AML-193 (cell line): ENCODE measurements at places on chromosomes 11 and 22.

GRCh38 chr11:70247710-70248072, 22.8 kb upstream of the PPFIA1 start:
- no peak for DNase-seq

- DNase-seq = no peak
Measured at GRCh38 chr22:30423301-30423958, 2.1 kb upstream of the MTFP1 start.

GRCh38 chr11:71335371-71335770, 83.0 kb upstream of the SHANK2 start:
- DNase-seq = no peak

DNA sequence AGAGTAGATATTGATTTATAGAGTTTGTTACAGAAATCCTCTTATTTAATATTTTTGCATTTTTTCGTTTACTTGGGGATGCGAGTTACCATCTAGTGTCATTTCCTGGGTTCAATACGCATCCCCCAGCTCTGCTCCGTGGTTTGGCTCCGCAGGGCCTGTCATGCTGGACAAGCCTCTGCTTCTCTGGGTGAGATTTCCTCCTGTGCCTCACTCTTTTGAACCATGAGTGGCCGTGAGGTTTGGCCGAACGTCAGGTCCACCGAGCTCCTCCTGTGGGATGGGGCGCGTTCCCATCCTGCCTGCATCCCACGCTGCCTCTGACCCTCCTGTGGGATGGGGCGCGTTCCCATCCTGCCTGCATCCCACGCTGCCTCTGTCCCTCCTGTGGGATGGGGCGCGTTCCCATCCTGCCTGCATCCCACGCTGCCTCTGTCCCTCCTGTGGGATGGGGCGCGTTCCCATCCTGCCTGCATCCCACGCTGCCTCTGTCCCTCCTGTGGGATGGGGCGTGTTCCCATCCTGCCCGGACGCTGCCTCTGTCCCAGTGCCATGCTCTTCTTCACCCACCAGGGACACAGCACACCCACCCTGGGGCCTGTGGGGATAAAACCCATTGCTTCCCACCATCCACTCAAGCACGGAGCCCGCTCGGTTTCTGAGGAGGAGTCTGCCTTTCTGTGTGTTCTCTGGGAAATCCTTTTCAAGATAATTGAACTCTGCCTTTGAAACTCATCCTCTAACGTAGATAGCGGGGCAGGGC, 506.8 kb downstream of the BRD1 start:
- no peak for DNase-seq

- DNase-seq = no peak
Measured at GRCh38 chr11:120184946-120185705, 25.7 kb upstream of the OAF start.

- no peak for DNase-seq
Measured at GRCh38 chr11:22640862-22641261, 15.2 kb upstream of the FANCF start.

DNA sequence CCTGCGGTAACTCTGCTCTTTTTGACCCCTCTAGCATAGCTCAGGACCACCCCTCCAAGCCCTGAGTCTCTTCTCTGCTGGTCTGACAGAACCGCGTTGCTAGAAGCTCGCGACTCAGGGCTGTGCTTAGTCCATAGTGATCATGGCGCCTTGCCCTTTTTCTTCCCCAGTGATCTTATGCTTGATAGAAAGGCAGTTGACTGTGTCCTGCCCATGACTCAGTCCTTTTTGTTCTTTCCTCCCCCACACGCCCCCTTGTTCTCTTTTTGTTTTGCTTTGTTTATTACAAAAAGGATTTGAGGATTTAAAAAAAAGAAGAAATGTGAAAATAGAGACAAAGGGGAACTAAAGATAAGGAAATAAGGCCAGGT, 17.5 kb downstream of the IL17RA start:
- no peak for DNase-seq

GRCh38 chr11:71240865-71241691, 11.3 kb downstream of the SHANK2 start:
- DNase-seq = no peak

DNA sequence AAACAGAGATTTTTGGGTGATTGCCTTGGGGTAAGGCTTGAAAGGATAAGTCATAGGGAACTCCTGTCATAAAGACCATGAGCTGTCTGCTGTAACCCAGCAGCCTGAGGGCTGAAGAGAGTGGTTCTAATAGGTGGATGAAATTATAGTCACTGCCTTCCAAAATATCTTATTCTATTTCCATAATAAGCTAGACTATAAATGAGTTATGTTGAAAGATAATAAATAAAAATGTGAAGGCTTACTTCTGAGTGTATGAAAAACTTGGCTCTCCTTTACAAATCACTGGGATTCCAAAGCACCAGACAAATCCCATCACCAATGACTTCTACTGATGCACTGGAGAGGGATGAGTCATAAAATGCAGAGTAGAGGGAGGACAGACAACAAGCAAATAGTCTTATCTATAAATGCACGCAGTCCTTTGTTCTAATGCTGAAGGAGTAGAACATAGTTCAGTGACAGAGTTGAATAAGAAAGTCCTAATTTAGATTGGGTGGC, 775.0 kb upstream of the LRRC4C start:
- no peak for DNase-seq

GRCh38 chr11:118198370-118198769, 21.9 kb upstream of the SCN2B start:
- DNase-seq = peak; percentile 47

- DNase-seq = no peak
Measured at GRCh38 chr22:20093418-20094196, 13.6 kb downstream of the DGCR8 start.

DNA sequence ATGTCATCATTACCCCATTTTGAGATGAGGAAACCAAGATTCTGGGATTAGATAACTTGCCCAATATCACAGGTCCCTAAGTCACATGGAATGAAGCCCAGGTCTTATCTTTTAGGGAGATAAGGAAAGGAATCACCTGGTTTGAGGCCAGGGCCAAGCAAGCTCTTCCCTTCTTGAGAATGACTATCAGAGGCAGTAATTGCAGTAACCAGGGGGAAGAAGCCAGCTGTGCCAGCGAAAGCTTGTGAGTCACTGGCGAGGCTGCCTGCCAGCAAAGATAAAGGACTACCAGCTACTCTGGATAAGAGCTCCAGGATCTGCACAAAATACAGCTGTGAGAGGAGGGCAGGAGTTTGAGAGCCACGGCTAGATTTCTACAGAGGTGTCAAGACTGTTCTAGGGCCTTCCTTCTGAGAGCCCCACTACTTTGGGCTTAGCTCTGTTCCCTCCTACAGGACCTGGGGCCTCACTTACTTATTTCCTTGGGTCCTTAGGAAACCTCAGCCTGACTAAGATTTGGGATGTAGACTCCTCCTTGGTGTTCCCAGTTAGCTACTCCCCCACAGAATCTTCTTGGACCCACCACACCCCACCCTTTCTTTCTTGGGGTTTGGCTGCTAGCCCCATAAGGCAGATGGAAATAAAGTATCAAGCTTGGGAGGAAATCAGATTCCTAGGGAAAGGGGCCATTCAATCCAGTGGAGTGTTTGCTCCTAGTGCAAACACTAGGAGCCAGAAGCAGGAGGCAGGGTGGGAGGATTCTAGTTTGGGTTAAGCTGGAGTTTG, 9.7 kb upstream of the CCKBR start:
- no peak for DNase-seq

- DNase-seq = no peak
Measured at GRCh38 chr11:73249304-73249703, 22.8 kb upstream of the P2RY6 start.

DNA sequence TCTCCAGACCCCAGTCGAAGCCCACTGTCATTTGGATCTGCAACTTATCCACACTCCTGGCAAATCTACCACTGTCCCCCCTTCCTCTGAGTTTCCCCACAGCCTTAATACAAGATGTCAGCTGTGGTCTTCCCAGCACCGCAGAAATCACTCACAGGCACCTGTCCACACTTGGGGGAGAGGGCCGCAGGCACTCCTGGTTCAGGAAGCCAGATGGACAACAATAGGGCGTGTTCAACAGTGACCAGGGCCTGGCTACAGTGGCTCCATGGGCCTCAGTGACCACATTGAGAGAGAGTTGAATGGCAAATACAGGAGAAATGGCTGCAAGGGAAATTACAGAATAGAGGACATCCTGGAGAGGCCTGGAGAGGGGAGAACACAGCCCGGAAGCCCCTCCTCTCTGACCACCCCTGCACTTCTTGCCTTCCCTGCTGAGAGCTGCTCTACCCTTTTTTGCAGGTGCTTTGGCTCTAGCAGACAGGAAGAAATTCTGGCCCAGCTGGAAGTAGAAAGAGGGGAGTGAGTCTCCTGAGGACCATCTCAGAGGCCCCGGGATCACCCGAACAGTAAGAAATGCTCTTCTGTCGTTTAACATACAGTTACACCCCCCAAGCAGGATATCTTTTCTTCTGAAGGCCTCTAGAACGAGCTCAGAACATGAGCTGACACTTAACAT, 164.6 kb downstream of the FEZ1 start:
- no peak for DNase-seq

DNA sequence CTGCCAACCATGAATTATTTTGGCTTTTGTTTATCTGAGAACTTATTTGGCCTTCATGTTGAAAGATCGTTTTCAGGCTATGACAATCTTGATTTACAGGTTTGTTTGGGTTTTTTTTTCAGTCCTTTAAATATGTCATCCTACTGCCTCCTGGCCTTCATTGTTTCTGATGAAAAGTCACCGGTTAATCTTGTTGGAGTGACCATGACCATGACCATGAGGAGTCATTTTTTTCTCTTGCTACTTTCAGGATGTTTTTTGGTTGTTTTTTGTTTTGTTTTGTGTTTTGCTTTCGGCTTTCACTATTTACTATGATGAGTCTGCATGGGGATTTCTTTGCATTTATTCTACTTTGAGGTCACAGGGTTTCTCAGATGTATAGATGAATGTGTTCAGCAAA, 81.6 kb downstream of the BRD1 start:
- DNase-seq = no peak

DNA sequence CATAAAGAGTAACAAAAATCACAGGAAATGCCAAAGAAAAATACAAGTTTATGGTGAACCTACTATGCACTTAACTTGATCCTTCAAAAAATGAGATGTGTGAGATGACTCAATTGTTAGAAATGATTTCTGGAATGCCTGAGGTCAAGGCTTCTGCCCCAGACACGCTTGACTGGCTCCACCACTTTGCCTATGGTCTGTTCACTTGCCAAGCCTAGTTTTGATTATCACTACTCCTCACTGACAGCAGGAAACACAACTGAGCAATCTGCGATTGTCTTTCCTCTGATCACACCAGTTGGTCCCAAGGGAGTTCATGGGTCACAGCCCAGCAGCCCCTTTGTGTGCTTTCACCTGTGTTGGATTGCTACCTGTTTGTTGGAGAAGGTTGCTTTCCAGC, 20.6 kb upstream of the PRDM10 start:
- DNase-seq = no peak

- peak; percentile 42 for DNase-seq
Measured at GRCh38 chr22:35660291-35661127, 12.3 kb downstream of the APOL6 start.

DNA sequence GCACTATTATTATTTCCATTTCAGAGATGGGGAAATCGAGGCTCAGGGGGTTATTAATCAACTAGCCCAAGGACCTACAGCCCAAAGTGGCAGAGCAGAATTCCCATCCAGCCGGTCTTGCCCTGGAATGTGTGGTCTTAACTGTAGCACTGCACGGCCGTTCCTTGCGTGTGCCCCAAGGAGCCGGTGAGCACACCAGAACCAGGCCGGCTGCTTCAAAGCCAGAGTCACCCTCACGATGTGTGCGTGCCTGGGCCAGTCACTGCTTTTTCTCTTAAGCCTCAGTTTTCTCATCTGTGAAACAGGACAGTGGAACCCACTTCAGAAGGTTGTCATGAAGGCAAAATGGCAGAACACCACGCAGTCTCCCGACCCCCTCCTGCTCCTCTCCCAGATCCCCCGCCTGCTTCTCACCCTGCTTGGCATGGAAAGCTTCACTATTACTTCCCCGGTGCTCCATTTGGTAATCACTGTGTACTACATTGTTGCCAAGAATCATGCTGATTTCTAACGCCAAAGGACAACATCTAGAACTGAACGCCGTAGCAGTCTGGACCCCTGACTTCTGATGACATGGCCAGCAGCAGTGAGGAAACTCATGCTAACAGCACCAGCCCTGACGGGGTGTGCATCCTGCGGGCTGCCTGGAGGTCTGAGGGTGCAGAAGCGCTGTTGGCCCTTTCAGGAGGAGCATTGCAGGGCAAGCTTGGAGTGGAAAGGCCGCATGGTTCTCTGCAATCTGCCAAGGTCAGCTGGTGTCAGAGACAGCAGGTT, 106.8 kb upstream of the B3GAT1 start:
- DNase-seq = no peak

GRCh38 chr11:15629690-15630321, 515.1 kb downstream of the INSC start:
- DNase-seq = peak; percentile 54

- no peak for DNase-seq
Measured at GRCh38 chr11:62889484-62890437, 9.1 kb downstream of the SLC3A2 start.

DNA sequence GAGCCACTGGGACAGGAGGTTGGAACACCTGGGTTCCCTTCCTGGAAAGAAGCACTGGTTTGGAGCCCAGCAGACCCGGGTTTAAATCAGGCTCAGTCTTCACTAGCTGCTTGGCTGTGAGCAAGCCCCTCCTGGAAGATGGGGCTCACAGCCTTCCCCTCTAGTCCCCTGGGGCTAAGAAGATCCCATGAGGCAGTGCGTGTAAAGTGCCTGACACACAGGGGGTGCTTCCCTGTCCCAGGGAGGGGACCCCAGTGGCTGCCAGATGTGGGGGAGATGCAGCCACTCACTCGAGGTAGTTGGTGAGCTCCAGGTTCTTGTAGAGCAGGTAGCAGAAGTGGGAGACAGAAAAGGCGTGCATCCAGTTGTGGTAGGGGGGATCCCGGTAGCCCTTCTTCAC, 93.2 kb downstream of the PDE2A start:
- no peak for DNase-seq

GRCh38 chr11:131770801-131771200, 400.4 kb downstream of the NTM start:
- no peak for DNase-seq

DNA sequence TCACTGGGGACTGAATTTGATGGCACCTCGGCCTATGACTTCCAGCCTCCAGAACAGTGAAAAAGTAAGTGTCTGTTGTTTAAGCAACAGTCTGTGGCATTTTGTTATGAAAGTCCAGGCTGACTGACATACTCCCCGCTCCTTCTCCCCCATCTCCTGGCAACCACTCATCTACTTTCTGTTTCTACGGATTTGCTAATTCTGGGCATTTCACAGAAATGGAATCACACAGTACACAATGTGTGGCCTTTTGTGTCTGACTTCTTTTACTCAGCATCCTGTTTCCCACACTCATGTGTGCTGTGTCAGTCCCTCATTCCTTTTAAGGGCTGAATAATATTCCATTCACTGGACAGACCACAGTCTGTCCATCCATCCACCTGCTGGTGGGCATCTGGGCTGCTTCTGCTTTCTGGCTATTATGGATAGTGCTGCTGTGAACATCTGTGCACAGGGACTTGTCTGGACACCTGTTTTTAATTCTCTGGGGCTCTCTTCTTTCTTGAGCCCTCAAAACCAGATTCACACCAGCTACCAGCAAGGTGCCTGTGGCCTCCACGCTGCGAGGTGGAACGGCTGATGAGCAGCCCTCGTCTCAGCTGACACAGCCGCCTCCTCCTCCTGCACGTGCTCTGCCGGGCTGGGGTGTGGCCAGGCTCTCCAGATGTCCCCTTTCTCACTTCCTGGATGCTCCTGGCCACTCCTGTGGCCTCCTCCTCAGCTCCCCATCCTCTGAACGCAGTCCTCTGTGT, 333.1 kb downstream of the CTTN start:
- no peak for DNase-seq
